Stimulated activated CD4-positive, alpha-beta T cell treated with anti-CD3 and anti-CD28 coated beads, Interleukin-12 subunit alpha, Interleukin-12 subunit beta, amount 100 ng/mL, for 24 hours (primary cell): ENCODE measurements at places on chromosomes 13 and 19.
A peak's percentile ranks its signal among the peaks of the same experiment; 100 is the strongest.

DNA sequence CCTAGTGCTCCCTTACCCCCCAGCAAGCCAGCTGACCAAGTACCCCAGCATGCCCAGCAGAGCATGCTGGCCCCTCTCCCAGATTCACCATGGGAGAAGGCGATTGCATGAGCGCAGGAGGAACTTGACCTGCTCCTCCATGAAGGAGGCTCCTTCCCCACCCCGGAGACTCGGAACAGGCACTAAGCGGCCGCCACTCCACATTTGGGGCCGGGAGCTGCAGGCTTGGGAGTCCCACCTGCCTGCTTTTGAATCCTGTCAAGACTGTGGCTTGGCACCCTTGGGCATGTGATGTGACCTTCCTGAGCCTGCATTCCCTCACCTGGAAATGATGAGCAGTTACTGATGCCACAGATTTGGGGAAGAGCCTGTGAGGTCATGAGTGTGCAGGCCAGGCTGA lies 12.7 kb upstream of the TIMM50 start:
- DNase-seq = no peak

- DNase-seq = no peak
Observed at GRCh38 chr19:45568732-45569131, 15.9 kb downstream of the OPA3 start.

DNA sequence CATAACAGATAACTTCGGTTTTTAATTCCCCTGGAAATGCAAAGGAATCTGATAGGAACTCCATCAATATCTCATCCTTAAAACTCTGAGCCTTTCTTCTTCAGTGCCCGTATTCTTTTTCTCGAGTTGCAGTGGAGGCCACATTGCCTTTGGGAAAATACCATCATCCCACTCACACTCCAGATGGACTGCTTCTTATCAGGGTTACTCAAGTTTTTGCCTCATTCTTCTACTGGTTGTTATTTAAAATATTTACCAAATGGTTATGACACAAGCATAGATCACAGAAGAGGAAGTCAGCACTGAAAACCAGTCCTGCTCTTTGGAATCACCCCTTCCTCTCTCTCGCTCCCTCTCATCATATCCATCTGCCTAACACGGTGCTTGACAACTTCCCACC lies 1020.5 kb upstream of the SLC10A2 start:
- no peak for DNase-seq

DNA sequence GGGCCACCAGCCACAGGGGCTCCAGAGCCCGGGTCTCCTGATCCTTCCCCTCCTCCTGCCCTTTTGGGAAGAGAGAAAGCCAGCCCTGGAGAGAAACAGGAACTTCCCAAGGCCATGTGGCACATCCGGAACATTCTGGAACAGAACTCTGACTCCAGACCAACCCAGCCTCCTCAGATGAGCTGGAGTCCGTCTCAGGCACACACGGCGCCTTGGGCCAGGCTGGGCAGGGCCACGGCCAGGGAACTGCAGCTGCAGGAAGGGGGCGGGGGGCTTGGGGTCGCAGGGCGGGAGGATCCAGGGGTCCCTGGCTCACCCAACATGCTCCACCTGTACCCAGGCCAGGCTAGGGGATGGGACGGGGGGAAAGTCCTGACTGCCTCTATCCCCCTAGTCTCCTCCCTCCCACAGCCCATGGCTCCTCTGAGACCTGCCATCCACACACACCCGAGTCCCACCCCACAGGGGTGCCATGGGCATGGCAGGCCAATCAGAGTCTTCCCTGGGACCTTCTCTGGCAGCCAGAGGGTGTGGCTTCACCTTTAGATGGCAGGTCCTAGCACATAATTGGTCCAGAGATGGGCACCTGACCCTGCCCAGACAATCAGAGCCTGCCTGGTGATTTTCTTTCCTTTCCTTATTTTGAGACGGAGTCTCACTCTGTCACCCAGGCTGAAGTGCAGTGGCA lies 22.9 kb downstream of the SBNO2 start:
- DNase-seq = no peak

DNA sequence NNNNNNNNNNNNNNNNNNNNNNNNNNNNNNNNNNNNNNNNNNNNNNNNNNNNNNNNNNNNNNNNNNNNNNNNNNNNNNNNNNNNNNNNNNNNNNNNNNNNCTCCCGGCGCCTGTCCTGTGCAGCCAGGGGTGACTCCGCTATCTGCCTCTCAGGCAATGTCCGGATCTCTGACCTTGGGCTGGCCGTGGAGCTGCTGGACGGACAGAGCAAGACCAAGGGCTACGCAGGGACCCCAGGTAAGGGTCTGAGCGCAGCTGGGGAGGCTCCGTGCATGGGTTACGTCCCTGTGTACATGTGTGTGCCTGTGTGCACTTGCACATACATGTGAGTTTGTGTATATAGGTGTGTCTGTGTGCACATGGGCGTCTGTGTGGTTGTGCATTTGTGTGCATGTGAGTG lies 36.1 kb upstream of the TMEM255B start:
- no peak for DNase-seq

DNA sequence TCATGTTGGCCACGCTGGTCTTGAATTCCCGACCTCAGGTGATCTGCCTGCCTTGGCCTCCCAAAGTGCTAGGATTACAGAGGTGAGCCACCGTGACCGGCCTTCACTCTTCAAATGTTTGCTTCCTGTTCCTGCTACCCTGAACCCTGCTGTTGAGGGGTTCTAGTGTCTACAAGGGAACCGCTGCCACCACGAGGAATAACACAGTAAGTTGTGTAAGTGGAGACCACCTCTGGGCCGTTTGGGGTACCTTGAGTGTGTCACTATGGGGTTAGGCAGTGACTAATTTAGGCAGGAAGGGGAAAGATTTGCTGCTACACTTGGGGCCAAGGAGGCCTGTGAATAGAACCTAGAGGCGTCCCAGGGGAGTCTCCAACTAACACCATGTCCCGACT lies 2.2 kb upstream of the MYADM start:
- DNase-seq = no peak

- DNase-seq = no peak
Observed at GRCh38 chr13:85825454-85825853, 26.2 kb upstream of the SLITRK6 start.

- peak; percentile 52 for DNase-seq
Observed at GRCh38 chr19:17830567-17831418, 9.5 kb upstream of the INSL3 start.

DNA sequence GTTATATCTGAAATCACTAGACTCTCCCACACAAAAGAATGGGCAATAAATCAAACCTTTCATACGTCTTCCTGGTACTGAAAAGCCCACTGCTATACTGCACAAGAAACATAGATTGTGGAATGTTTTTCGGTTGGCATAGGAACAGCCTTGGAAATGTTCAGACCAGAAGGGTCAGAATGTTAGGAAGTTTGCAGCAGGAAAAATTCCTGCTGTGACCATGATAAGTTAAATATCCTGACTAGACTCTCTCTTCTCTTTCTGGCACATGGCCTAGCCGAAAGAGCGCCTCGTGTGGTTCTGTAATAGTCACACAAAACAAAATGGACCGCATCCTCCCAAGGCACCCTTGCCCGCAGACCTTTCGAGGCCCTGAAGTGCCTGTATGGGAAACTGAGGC lies 427.2 kb downstream of the COG6 start:
- DNase-seq = no peak

GRCh38 chr13:110799246-110800236 lies 86.0 kb downstream of the ING1 start:
- no peak for DNase-seq

DNA sequence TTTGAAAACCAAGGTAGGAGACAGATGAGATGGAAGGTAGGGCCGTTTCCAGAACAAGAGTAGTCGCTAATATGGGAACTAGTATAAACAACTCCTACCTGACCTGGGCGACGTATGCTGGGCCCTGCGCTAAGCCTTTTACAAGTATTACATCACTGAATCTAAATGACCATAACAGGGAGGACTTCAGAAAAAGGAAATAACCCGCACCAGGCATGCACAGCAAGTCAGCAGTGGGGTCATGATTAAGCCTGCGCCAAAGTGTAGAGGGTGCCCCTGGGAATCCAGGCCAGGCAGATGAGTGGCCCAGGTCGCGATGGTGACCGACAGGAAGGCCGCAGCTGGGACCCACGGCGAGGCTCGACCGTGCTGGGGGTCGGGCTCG lies 613 bp downstream of the ATP13A1 start:
- DNase-seq = no peak

DNA sequence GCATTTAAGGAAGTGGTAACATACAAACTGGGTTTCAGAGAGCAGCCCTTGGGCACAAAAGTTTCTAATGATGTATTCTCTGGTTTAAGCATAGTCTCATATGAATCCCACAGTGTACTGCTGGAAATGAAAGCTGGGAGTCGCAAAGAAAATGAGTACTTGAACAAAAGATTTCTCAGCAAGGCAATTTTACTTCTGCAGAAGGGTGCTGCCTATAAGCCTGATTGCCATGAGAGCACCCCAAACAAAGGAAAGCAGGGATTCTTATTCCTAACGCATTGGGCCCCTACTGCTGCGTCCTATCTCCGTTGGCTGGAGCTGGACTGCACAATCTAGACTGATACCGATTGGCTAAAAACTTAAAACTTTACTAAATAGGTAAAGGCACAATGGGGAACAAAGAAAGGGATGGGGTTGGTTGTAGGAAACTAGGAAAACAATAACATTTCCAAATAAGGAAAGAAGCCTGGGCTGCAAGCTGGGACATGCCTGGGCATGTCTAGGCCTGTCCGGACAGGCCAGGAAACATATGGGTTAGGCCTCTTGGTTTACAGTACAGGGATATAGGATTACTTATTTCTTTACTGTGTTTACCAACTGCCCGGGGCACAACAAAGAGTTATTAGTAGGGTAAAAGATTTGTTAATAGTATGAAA lies 27.4 kb upstream of the VN1R4 start:
- DNase-seq = no peak

GRCh38 chr13:50867637-50867945 lies 24.1 kb upstream of the DLEU7 start:
- no peak for DNase-seq

DNA sequence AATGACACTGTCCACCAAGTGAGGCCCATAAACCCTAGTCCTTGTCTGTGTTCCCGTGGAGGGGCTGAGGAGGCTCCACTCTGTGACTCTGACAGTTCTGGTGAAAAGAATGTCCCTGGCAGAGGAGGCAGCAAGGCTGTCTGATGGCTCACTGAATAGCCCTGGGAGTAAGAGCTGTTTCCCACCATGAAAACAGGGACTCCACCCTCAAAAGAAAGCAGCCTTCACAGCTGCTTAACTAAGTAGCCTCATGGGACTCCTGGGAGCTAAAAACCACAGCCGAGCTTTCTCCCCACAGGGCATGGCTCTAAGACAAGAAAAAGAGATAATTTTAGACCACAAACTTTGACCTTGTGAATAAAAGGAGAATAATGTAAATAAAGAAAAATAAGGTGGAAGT lies 135.1 kb upstream of the FRY start:
- DNase-seq = no peak

DNA sequence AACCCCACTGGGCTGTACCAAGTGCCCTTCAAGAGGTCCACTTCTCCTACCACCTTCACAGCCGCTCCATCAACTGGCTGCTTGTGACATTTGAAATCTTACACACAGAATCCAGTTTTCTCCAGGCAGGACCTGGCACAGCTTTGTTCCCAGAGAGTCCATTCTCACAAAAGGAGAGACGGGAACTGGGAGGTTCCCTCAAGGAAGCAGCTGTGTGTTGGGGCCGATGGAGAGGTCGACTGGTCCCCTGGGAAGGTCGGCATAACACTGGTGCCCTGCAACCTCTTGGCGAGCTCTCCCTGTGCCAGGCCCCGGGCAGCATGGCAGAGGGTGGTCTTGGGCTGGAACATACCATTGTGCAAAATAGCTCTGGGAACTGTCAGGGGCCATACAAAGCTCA lies 21.5 kb downstream of the ELL start:
- no peak for DNase-seq

- no peak for DNase-seq
Observed at GRCh38 chr13:113793718-113794085, 34.7 kb downstream of the TMEM255B start.

GRCh38 chr19:23801803-23802202 lies 43.1 kb upstream of the ZNF681 start:
- DNase-seq = no peak

DNA sequence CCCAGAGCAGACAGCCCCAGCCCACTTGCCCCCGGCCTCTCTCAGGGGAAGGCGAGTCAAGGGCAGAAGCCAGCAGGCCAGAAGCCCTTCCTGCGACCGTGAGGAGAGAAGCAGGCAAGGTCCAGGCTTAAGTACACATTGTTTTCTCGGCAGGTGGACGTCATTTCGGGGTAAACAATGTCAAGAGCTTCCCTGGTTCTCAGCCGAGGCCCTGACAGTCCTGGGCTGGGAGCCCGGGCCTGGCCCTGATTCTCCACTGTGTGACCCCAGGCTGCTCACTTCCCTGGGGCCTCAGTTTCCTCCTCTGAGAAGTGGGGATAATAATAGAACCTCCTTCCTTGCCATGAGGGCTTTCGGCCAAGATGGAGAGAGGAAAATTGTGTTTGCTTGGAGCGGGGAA lies 19.4 kb downstream of the PLVAP start:
- DNase-seq = no peak

- no peak for DNase-seq
Observed at GRCh38 chr19:30017172-30017571, 75.1 kb downstream of the URI1 start.

- DNase-seq = no peak
Observed at GRCh38 chr13:50464349-50465251, 378.9 kb downstream of the DLEU7 start.

DNA sequence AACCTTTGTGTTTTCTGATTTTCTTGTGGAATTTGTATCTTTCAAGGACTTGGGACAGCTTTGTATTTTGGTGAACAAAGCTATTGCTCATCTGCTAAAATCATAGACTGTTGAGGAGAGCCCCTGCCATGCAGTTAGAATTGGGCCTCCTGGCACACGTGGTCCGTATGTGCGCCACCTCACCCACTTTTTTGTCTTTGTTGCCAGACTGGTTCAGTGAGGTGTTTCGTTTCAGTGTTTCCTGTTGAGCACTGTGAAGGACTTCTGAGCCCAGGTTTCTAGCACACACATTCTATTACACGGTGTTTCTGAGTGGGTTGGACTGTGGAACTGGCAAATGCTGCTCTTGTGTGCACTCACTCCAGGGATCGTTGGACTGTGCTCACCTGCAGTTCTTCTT lies 37.6 kb upstream of the RNF113B start:
- no peak for DNase-seq

DNA sequence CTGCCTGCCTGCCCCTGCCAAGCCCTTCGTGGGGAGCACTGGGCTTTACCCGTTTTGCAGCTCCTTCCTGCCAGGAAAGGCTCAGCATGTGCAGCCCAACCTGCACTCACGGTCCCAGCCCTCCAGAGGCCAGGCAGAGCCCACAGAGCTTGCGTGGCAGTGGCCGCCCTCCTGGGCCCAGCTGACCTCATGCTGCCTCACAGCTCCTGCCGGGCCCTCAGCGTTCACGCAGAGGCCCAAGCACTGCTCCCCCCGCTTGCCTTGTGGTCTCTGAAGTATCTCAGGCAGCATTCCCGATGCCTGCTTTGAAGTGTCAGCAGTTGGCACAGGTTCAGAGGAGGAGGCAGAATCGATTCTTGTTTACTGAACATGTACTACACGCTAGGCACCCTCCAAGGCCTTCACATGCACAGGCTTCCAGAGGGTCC lies 32.5 kb downstream of the CAPN12 start:
- no peak for DNase-seq

- DNase-seq = peak; percentile 24
Observed at GRCh38 chr19:58059003-58059670, at the start of gene ZNF135. Gene ZNF135, plus strand, starts transcription at chr19:58059282. Its CDS starts 721 bp downstream, at chr19:58060003.

- no peak for DNase-seq
Observed at GRCh38 chr19:13003081-13003480, 7.8 kb downstream of the NFIX start.
